IgD-negative memory B cell (primary cell): ENCODE measurements at places on chromosomes 2 and 18. TPM values are rescaled to one million over a fixed set of nuclear protein-coding genes. Genes with fewer than 3 reads are reported as not detected.

PRKAG3 gene
- not detected for polyA plus RNA-seq

FAHD2B gene
- polyA plus RNA-seq: 13.6 TPM

EML6 gene
- polyA plus RNA-seq: 3.8 TPM

GLI2 gene
- polyA plus RNA-seq: not detected

UPP2 gene
- not detected for polyA plus RNA-seq

PRSS56 gene
- polyA plus RNA-seq: not detected

NMS gene
- not detected for polyA plus RNA-seq

ZBTB7C gene
- not detected for polyA plus RNA-seq

LIMS4 gene
- polyA plus RNA-seq: 1.4 TPM

RBBP8 gene
- polyA plus RNA-seq: 10.8 TPM

REEP1 gene
- not detected for polyA plus RNA-seq

COL6A3 gene
- polyA plus RNA-seq: not detected

FSIP2 gene
- not detected for polyA plus RNA-seq

CDK15 gene
- polyA plus RNA-seq: not detected

CTAGE1 gene
- polyA plus RNA-seq: not detected

CHMP3 gene
- 77.1 TPM for polyA plus RNA-seq

CHRNA1 gene
- 0.40 TPM for polyA plus RNA-seq

SETBP1 gene
- 16.8 TPM for polyA plus RNA-seq

NPHP1 gene
- polyA plus RNA-seq: 2.1 TPM

FN1 gene
- 0.90 TPM for polyA plus RNA-seq

PLB1 gene
- not detected for polyA plus RNA-seq

SAG gene
- polyA plus RNA-seq: not detected

ALPP gene
- polyA plus RNA-seq: not detected

FNDC4 gene
- not detected for polyA plus RNA-seq

B3GNT7 gene
- polyA plus RNA-seq: 3.3 TPM

FAM110C gene
- not detected for polyA plus RNA-seq

ABCB11 gene
- polyA plus RNA-seq: not detected

ST6GAL2 gene
- not detected for polyA plus RNA-seq

UBE2F gene
- polyA plus RNA-seq: 48.4 TPM

ITGB6 gene
- polyA plus RNA-seq: not detected

EFHD1 gene
- 0.73 TPM for polyA plus RNA-seq

POTEC gene
- polyA plus RNA-seq: not detected

MBD2 gene
- 12.3 TPM for polyA plus RNA-seq

M1AP gene
- polyA plus RNA-seq: not detected

NYAP2 gene
- polyA plus RNA-seq: not detected

POTEF gene
- polyA plus RNA-seq: not detected

LOXHD1 gene
- not detected for polyA plus RNA-seq

IL37 gene
- not detected for polyA plus RNA-seq

HTR2B gene
- not detected for polyA plus RNA-seq

NABP1 gene
- polyA plus RNA-seq: 12.4 TPM

ANKRD29 gene
- not detected for polyA plus RNA-seq

GPN1 gene
- polyA plus RNA-seq: 46.4 TPM

HMSD gene
- polyA plus RNA-seq: not detected

RMND5A gene
- 8.2 TPM for polyA plus RNA-seq

CCDC74B gene
- not detected for polyA plus RNA-seq

EPB41L3 gene
- polyA plus RNA-seq: 0.39 TPM
